ENCODE measurements at places on chromosomes 5 and 9.

- no peak for DNase-seq
Observed at GRCh38 chr5:3512361-3513095, 83.1 kb upstream of the IRX1 start.

- DNase-seq: no peak
Observed at GRCh38 chr9:106616026-106616425, 246.9 kb upstream of the ZNF462 start.

DNA sequence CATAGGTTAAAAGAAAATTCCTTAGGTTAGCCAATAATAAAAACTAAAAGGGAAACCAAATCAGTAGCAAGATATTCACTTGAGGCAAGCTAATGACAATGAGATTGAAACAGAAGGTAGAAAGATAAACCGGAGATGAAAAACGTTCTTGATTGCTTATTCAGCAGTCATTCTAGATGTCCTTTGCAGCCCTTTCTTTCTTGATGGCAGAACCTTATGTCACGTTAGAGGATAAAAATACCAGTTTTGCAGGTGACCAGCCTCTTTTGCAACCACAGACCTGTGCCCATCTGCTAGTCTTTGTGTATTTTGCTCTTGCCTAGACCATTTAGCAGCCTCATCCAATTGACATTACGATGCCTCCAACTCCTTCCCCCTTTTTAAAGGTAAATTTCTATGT is 337.8 kb downstream of the DMAC1 start:
- DNase-seq: no peak

GRCh38 chr5:159244890-159245289 is 18.2 kb upstream of the UBLCP1 start:
- DNase-seq: no peak

GRCh38 chr9:36319806-36320205 is 61.6 kb upstream of the GNE start:
- peak; percentile 40 for DNase-seq

DNA sequence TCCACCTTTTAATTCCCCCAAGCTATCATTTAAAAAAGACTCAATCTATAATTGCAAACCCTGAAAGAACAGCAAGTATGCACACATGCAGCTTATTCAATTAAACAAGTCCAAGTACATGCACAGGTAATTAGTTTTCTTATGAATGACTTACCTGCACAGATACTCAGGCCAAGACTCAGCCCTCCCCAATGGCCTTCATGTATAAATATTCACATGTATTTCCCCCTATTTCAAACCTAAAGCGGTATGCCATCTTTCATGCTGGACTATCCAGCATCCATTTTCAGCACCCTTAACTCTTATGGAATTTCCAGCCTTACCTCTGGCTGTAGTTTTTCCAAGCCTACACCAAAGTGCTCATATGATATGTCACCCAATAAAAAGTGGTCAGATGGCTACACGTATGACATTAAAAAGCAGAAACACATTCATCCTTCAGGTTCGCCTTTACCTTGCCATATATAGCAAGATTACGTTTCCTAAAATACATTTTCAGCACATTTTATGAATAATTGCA is 205.5 kb downstream of the MEF2C start:
- DNase-seq: no peak

GRCh38 chr5:142740474-142741242 is 29.5 kb upstream of the ARHGAP26 start:
- peak; percentile 65 for DNase-seq

- peak; percentile 88 for DNase-seq
Observed at GRCh38 chr5:114335391-114335790, 26.5 kb upstream of the KCNN2 start.

- peak; percentile 45 for DNase-seq
Observed at GRCh38 chr5:93929131-93929530, 187.7 kb upstream of the POU5F2 start.

GRCh38 chr5:116452774-116453368 is 121.8 kb downstream of the SEMA6A start:
- no peak for DNase-seq

DNA sequence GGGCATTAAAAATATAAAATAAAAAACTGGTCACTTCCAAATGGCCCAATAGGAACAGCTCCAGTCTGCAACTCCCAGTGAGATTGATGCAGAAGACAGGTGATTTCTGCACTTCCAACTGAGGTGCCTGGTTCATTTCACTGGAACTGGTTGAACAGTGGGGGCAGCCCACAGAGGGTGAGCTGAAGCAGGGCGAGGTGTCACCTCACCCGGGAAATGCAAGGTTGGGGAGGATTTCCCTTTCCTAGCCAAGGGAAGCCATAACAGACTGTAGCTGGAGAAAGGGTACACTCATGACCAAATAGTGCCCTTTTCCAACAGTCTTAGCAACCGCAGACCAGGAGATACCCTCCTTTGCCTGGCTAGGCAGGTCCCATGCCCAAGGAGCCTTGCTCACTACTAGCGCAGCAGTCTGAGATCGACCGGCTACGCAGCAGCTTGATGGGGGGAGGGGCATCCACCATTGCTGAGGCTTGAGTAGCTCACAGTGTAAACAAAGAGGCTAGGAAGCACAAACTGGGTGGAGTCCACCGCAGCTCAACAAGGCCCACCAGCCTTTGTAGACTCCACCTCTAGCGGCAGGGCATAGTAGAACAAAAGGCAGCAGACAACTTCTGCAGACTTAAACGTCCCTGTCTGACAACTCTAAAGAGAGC is 12.7 kb downstream of the RLN1 start:
- no peak for DNase-seq

GRCh38 chr5:66807743-66808142 is 211.6 kb downstream of the MAST4 start:
- peak; percentile 57 for DNase-seq

DNA sequence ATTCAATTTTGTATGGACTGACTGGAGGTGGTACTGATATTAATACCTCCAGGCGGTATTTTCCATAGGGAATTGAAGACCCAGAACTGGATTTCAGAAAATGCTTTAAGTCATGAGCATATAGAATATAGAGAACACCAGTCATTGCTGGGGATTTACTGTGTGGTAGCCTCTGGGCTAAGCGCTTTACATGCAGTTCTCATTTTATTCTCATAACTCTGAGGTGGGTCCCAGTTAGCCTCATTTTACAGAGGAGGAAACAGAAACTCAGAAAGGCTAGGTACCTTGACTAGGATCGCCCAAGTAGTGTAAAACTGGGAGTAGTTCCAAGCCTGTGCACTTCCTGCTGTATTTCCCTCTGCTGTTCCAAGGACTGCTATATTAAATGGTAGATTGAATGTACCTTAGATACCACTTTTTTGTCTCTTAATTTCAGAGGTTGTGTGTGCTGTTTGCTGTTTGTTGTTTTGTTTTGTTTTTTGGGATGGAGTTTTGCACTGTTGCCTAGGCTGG is 13.8 kb downstream of the SLC44A1 start:
- DNase-seq: no peak

GRCh38 chr5:88770276-88771257 is 112.4 kb downstream of the MEF2C start:
- peak; percentile 81 for DNase-seq

DNA sequence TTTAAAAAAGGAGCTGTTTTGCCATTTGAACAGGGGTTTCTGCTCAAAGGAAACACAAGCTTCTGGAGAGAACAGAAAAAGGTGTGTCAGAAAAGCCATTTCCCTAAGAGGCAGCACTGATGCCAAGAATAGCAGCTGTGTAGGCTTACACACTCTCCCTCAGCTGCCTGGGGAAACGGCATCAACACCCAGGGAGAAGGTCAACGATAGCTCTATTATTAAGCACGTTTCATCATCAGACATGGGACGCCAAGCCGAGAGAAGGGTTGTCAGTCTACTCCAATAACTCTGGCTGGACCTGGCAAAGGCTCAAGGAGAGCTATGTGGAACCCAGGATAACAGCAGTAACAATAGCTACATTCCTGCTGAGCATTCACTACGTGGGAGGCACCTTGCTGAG is 314.2 kb downstream of the CDK5RAP2 start:
- DNase-seq: no peak

DNA sequence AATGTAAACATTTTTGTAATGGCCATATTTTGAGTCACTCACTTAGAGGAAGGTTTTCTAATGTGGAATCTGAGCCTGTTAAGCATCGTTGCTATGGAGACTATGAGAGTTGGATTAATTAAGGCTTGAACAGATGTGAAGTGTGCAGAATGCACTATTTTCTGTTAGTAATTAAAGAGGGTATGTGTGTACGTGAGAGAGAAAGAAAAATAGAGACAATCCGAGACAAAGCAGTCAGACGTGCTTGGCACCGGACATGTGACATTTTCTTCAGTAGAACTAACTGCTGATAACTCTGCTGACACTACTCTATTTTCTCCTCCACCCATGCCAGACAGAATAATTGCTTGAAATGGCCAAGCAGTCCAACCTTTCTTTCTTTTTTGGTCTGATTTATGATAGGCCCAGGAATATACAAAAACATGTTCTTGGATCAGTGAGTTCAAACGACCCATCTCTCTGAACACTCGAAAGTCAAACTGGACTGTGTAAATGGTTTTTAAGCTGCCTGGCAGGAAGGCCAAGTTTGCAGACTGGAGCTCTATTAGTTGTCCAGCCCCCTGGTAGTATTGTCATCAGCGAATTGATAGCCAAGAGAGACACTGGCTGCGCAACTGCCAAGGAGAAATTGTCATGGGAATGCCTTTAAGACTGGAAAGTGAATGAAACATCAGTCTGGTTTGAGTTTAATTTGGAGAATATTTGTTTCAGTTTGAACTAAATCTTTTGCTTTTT is 322.1 kb downstream of the ARHGEF28 start:
- peak; percentile 69 for DNase-seq

DNA sequence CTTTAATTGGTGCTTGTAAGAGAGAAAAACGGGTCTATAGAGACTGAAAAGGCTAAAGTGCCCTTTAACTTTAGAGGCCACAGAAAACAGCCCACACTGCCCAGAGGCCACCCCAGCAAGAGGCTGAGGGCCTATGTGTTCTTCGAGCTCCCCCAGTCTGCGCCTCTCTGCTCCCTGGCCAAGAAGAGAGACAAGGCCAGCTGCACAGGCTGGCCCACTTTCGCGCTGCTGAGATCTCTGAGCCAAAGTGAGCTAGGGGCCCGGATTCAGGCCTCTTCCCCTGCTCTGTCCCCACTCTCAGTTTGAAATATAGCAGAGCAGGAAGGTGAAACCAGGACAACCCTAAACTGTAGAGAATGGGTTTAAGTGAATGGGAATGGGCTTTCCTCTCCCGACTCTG is 132.0 kb upstream of the TRIM32 start:
- DNase-seq: no peak

DNA sequence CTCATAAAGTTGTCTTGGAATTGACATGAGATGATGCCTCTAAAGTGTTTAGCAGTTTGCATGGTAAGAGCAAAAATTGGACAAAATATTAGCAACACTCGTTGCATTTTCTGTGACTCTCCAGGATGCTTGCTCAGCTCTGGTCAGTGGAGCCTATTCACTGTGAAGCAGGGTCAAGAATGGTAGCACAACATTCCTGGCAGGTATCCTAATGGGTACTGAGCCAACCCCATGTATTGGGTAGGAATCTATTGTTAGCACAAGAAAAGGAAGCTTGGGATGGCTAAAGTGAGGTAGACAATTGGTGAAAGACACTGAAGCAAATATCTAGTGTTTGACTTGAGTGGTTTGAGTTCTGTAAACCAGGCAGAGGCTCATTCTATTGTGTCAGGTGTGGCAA is 10.4 kb upstream of the ACTBL2 start:
- no peak for DNase-seq

- no peak for DNase-seq
Observed at GRCh38 chr5:108765647-108766046, 17.9 kb downstream of the FER start.

DNA sequence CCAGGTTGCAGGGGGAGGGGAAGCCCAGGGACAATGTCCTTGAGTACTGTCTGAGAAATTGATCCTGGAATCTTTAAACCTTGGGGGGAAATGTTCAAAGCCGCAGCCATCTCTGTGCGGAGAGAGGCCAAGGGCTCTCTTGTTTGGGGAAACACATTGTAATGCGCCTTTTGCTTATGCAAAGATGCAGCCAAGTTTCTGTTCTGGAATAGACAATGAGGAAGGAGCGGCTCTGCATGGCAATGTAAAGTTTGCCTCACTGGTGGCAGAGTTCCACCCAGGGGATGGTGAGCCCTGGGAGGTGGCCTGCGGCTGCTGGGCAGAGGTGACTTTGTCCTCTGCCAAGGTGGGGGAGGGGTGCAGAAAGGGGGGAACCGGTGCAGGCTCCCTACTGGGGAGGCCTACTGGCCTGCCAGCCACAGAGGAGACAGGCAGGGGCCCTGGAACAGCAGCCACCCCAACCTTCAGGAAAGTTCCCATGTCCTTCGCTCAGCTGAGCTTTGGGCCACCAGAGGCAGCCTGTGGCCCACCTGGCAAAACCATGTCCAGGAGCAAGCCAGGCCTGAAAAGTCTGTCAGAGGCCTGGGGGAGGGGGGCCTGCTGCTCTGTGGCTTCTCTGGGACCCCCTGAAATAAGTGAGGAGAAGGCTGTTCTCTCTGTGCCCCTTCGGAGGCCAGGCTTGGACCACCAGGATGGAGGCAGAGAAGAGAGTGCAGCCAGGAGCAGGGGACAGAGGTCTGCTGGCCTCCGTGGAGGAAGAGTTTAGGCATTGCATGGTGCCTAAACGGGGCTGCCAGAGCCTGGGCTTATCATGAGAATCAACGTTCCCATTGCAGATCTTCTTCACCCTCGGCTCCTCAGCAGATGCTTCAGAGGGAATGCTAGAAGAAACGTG is 127.8 kb downstream of the ZNF354C start:
- DNase-seq: no peak

- DNase-seq: no peak
Observed at GRCh38 chr5:53250201-53250550, 140.6 kb upstream of the MOCS2 start.

DNA sequence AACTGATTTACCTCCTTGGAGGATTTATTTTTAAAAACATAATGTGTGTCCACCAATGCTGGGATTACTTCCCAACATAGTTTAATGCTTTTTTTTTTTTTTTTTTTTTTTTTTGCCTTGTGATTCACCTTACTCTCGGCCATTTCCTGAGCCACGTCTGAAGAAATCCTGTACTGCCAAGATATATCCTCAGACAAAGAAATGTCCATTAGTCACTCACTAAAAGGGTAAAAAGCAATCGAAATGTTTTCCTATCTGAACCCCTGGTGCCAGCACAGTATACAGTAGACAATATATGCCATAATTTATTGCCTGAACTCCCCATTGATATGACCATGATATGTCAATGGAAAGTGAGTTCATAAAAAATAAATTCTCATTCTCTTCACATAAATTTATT is 344.1 kb downstream of the BNC2 start:
- DNase-seq: peak; percentile 75

DNA sequence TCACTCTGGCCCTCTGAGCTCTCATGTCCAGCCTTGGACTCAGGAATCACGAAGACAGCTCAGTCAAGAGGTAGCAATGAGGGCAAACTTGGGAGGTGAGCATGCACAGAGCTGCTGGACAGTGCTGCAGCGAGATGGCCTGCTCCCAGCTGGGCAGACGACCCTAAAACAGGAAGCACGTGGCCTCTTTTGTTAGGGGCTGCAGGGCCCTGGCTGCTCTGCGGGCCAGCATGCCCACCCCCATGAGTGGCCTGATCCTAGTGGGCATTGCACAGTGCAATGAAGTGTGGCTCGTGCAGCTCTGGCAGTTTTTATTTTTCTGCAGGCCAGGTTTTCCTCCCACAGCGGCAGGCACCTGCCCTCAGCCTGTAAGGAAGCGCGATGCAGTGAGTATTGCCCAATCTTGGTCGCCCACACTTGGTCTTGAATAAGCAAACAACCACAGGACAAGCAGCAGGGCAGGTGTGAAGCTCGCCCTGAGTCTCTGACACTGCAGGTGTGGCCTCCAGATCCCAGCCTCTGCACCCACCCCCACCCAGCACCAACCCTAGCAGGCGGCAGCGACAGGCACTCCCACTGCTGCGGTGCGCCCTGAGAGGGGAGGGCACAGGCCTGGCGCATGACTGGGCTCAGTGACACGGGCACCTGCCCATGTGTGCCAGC is 60.8 kb downstream of the SEMA4D start:
- DNase-seq: no peak

Measured in EH (cell line).